GM06990 (cell line): ENCODE measurements at places on chromosomes 5 and 9.

GRCh38 chr9:109922617-109923470 lies 142.8 kb downstream of the PALM2AKAP2 start:
- DNase-seq = no peak

DNA sequence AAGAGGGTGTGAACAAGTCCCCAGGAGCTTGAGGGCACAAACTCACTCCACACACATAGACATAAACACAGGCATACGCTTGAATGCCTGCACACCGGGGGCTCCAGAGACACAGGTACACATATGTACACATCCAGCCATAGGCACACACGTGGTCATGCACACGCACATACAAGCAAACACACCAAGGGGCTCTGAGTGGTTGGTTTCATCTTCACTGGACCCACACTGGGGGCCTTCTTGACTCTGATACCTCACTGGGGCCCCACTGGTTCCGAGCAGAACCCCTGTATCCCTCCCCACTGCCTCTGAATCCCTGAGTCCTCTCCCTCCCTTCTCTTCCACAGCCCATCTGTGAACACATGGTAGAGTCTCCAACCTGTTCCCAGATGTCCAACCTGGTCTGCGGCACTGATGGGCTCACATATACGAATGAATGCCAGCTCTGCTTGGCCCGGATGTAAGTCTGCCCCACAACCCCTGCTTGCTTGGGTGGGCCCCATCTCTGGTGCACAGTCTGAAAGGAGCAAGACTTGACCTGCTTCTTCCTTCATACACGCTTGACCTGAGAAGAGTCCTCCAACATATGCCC lies 6.4 kb downstream of the SPINK4 start:
- DNase-seq = no peak

DNA sequence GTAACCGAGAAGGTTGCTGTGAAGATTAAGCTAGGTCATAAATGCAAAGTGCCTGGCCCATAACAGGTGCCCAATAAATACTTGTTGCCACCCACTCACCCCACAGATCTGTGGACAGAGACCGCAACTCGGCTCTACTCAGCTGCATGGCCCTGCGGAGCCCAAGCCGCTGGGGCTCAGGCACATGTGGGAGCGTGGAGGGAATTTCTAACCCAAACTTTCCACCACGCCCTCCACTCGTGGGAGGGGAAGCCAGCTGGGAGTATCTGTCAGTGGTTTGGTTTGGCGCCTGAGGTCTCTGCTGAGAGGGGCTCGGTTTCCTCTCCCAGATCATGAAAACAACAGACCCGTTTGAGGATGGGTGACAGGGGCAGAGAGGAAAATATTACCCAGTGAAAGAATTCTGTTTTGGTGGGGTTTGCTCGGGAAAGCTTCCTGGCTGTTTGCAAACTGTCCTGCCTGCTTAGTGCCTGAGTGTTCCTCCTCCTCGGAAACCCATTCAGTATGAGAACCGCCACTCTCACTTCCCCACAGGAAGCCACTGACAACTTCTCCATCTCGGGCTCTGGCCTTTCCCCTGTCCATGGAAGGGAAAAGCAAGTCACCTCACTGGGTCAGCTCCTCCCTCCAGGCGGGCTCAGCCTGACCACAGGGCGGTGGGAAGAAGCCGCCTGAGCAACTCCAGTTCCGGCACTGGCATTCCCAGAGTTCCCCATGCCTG lies 60.1 kb downstream of the RGS3 start:
- peak; percentile 72 for DNase-seq

- no peak for DNase-seq
Observed at GRCh38 chr9:127884976-127885490, 7.6 kb upstream of the AK1 start.

DNA sequence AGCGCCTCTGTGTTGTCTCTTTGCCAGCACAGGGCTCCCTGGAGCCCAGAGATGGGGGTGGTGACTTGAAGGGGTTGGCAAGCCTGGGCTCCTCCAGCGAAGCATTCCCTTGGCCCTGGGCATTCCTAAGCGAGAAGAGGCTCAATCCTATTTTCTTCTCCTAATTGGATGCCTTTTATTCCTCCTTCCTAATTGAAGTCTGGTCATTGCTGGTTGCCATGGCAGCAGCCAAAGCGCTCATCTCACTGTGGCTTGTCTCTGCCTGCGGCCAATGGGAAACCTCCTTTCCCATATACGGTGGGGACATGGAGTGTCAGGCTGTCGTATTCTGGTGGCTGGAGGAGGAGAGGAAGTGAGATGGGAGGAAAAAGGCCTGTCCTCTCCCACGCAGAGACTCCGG lies 52.3 kb upstream of the RARS1 start:
- no peak for DNase-seq

GRCh38 chr5:159956074-159956473 lies 39.8 kb downstream of the ADRA1B start:
- no peak for DNase-seq

GRCh38 chr5:88778736-88779135 lies 104.2 kb downstream of the MEF2C start:
- no peak for DNase-seq

- peak; percentile 13 for DNase-seq
Observed at GRCh38 chr5:78113689-78114264, 180.7 kb downstream of the AP3B1 start.

DNA sequence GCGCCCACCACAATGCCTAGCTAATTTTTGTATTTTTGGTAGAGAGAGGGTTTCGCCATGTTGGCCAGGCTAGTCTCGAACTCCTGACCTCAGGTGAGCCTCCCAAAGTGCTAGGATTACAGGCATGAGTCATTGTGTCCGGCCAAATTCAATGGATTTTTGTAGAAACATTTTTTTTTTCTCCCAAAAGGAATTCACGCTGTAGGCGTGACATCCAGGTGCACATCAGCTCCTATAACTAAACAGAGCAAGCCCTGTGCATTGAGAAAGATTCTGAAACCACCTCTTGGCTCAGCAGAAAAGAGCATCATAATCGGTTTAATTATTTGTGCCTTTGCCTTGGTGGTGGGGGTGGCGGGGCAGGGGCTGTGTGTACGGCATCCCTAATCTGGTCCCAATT lies 32.9 kb upstream of the DAB2IP start:
- DNase-seq = no peak

- DNase-seq = no peak
Observed at GRCh38 chr5:142275496-142275895, 49.3 kb downstream of the SPRY4 start.

- no peak for DNase-seq
Observed at GRCh38 chr9:38133595-38133994, 64.6 kb upstream of the SHB start.

DNA sequence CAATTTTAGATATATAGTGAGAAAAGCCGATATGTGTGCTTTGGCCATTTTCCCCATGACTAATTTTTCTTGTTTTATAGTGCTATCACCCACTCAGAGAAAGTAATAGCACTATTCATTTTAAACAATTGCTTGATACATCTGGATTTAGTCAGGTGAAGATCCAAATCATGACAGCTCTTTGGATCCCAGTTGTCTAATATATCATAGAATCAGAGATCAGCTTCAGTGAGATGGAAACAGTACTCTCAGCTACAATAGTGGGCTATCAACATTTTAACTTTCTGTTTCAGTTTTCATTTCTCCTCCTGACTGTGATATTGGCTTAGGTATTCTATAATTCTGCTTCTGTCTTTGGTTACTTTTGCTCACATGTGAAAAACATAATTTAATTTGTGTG lies 38.7 kb downstream of the VCAN start:
- no peak for DNase-seq

DNA sequence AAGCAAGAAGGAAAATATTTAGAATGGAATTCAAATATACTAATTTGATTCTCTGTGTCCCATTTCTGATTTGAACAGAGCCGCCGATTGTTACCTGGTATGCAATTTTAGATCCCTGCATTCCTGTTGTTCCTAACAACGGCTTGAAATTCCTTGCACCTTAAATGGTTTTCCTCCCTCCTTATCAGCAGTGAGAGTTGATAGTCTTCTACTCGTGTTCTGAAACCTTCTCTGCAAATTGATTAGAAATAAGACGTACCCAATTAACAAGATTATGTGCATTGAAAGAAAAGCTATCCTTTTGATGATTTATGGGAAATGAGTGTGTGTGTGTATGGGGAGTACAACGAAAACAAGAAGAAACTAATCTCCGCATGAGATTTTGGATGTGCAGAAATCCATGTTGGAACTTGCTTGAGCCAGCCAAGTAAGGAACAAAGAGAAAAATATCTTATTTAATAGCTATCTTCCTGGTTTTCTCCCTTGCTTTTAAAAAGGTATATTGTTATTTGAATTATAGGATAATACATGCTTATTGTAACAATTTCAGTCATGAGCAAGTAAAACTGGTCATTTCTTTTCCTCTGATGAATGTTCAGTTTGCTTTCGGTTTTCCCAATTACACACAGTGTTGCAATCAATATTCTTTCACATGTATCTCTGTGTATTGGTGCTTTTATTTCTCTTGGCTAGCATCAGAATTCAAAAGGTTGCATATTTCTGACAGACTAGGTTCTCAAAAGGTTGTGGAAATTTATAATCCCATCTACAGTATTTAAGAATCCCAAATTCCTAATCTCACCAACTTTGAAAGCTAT lies 211.1 kb upstream of the ACTBL2 start:
- no peak for DNase-seq

DNA sequence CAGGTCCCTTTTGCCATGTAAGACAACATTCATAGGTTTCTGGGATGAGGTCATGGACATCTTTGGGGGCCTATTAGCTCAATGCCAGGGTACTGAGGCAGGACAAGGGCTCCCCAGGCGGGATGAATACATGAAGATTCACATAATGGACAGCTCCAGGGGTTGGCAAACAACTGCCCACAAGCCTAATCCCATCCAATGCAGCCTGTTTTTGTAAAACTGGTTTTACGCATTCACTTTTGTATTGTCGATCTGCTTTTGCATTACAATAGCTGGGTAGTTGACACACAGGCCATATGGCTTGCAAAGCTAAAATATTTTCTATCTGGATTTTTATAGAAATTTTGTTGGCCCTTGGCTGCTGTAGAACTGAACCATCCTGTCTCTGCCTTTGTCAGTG lies 248.5 kb upstream of the PANK3 start:
- DNase-seq = no peak

DNA sequence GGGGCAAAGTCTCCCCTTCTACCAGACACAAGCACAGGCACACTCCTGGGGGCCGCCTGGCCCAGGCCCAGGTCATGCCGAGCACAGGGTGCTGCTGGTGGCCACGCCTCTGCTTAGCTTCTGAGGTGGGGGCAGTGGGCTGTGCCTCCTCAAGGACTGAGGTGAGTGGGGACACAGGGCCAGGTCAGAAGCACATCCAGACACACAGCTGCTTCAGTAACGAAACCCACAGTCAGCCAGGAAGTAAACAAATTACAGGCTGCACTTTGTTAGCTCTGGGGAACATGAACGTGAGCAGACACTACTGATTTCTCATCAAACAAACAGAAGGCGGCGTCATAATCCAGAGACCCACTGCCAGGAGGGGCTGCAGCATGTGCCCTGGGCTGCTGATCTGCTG lies 192.4 kb downstream of the HSPA4 start:
- peak; percentile 41 for DNase-seq

DNA sequence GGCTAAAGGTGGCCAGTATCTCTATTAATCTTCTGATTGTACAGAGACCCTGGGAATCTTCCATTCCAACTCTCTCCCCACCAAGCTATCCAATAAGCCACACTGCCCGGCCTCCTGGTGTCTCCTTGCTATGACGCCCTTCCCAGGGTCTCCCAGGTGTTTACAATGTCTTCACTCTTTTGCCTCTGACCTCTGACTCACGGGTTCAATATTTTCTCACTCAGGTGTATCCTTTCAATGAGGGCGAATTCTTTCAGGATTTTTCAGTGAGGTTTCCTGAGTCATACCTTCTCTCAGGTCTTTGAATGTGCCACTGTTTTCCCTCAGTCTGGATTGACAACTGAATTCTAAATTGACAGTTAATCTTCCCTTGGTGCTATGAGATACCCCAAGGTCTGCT lies 53.7 kb upstream of the IRX4 start:
- DNase-seq = no peak

GRCh38 chr5:88288528-88289197 lies 20.0 kb upstream of the TMEM161B start:
- DNase-seq = no peak

DNA sequence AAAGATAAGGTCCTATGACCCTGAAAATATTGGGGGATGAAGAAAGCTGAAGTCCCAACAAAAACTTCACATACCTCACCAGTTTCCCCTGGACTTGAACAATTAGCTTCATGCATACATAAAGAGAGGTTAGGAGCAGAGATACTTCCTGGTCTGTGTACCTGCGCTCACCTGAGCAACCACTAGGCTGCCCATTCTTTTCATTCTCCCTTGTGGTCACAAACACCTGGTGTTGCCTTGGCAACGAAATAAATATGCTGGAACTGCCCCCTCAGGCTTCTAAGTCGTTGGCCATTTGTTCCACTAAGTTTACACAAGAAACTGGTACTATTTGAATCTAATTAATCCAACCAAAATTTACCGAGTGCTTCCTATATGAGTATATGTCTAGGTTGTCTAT lies 18.1 kb downstream of the OTP start:
- no peak for DNase-seq

DNA sequence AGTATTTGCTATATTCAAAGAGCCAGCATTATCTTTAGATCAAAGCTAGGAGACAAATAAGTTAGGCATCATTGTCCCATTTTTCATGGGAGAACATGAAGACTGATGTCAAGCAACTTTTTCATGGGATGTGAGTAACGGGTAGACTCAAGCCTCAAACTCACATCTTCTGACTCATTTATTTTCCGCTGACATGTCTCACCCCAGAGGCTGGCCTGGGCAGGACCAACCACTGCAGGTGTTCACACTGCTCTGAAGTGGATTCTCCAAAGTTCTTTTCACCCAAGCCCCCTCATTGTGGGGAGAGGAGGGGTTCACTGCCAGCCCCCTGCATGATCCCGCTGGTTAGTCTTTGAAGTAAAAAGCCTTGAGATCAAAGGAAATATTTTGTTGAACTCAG lies 34.9 kb upstream of the BASP1 start:
- no peak for DNase-seq

- peak; percentile 54 for DNase-seq
Observed at GRCh38 chr9:98993570-98993945, 49.9 kb downstream of the COL15A1 start.

DNA sequence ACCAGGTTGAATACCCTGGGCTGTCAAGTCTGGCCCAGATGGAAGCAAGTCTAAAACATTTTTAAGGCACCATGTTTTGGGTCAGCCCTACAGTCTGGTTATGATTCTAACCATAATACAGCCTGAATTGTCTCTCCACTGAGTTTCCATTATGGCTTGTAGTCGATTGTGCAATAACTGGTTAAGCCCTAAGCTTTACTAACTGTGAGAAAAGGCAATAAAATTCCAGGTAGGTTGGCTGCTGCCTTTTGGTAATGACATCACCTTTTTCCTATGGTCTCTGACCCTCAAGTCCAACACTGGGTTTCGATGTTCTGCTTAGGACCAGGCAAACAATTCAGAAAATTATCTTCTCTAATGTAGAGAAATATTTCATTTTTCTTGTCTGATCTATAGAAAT lies 243.3 kb downstream of the ACTL7B start:
- no peak for DNase-seq
